M059J (cell line): ENCODE measurements at places on chromosomes 16 and 17. TPM values are rescaled to one million over a fixed set of nuclear protein-coding genes. Genes with fewer than 3 reads are reported as not detected.

Gene SEZ6L2
- 16.7 and 38.3 TPM in 2 replicates for total RNA-seq

Gene NPW
- total RNA-seq = 0.12 TPM in 1 of 2 replicates, not detected in the other

Gene DNAH2
- total RNA-seq = 0.02 TPM in 1 of 2 replicates, not detected in the other

Gene HOXB7
- total RNA-seq = 20.0 and 23.3 TPM in 2 replicates

Gene SNN
- total RNA-seq = 9.2 and 14.7 TPM in 2 replicates

Gene CBX2
- total RNA-seq = 3.0 and 4.0 TPM in 2 replicates

Gene SDK2
- 0.05 and 0.30 TPM in 2 replicates for total RNA-seq

Gene PERCC1
- total RNA-seq = not detected in 2 replicates

Gene VASN
- total RNA-seq = 69.9 and 115 TPM in 2 replicates

Gene TP53TG3
- total RNA-seq = not detected in 2 replicates
